Inflammatory macrophage treated with lipopolysaccharide for 1 hour (primary cell): ENCODE measurements at places on chromosomes 1 and 21.
A peak's percentile ranks its signal among the peaks of the same experiment; 100 is the strongest.

GRCh38 chr1:91556556-91556955 lies 55.9 kb downstream of the CDC7 start:
- no peak for DNase-seq

DNA sequence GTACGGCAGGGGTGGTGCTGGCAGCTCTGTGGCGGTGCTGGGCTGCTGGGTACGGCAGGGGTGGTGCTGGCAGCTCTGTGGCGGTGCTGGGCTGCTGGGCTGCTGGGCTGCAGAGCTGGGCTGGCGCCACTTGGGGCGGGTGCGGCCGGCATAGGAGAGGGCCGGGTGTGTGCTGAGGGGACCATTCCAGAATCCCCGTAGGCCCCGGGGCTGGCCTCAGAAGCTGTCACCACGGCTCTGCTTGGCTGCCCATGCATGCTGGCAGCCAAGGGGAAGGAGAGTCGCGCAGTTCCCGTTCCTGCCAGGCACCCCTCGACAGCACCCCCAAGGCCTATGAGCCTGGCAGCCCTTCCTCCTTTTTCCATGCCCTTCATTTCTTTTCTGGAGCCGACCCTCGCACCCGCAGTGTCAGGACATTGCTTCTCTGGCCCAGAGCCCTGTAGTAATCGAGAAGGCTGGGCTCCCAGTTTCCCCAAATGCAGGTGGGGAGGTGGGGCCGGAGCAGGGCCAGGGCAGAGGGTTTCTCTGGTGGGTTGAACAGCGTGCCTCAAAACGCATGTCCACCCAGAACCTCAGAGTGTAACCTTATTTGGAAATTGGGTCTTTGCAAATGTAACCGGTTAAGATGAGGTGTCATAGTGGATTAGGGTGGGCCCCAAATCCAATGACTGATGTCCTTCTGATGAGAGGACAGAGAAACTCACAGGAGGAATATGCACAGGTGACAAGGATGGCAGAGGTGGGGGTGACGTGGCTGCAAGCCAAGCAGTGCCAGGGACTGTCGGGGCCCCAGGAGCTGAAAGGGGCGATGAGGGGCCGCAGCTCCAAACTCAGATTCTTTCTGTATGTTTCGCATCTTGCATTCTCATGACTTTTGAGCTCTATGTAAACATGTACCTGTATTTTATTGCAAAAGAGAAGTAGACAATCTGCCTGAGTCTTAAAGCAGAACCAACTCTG lies 71.0 kb upstream of the ACTRT2 start:
- DNase-seq = no peak

DNA sequence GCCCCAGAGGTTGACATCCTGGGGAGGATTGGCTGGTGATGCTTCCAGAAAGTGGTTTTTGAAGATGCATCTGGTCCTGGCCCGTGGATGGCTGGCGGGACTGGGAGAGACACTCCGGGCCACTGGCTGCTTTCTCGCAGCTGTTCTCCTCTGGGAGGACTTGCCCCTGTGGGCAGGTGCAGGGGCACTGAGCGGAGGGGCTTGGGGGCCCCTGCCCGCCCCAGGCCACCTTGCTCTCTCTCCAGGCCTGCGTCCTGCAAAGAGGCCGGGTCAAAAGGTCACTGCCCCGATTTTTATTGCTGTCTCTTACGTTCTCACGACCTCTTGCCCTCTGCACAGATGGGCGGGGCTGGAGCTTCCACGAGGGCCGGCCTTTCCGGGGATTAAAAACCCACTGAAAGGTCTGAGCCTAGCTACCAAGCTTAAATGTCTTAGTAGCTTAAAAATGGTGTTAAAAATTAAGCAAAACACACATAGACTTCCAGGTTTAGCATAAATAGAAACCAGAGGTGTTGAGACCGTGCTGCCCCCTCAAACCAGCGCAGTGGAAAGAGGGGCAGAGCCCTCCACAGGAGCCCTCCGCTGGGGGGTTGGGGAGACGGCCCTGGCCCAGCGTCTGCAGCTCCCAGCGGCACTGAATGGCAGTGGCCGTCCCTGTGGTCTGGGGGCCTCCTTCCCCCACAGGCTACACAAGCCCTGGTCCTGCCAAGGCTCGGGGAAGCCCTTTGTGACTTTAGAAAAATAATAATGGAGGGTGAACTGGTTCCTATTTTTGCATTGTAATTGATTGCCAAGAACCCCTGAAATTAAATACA lies 43.9 kb downstream of the SKI start:
- DNase-seq = no peak

GRCh38 chr1:30005972-30006619 lies 717.3 kb downstream of the MATN1 start:
- DNase-seq = no peak

DNA sequence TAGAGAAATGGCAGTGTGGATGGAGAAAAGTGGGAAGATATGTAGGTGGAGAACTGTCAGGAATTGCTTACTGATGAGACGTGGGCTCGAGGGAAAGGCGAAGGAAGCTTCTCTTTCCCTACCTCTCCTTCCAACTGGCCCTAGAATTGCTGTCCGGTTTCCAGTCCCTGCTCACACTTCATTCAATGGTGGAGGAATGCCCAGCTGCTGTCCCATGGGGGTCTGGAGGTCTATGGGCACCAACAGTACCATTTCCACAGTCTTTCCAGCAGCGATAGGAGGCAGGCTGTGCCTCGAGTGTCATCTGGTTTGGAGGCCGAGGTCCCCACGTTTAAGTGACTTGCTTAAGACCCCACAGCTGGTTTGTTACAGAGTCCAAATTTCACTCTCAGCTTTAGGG lies 31.5 kb upstream of the CD1D start:
- DNase-seq = no peak

GRCh38 chr1:96482616-96483015 lies 239.0 kb upstream of the PTBP2 start:
- DNase-seq = no peak

- DNase-seq = no peak
Observed at GRCh38 chr1:73770109-73770905, 427.7 kb downstream of the LRRIQ3 start.

DNA sequence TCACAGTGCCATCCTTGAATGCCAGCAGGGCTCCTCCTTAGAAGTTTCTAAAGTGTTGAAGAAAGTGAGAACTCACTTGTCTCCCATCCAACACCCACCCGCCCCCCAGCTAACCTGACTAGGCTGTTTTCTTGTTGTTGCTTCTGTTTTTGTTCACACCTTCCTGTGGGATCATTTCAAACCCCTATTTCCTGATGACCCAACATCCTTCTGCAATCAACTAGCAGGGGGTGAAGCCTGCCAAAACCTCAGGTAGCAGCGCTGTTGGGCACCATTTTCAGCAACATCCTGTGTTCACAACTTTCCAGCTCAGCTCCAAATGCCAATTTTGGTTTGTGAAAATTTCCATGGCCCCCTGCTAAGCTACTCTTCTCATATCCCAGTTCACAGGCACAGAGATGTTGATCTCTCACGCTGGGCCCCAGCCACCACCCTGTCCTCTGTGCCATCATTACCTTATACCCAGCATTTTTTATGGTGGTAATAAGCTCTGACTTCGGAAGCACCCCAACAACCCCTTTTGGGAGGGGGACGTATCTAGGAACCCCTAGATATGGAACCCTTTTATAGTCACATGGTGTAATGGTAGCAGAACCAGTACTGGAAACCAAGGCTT lies 41.4 kb downstream of the CDC7 start:
- no peak for DNase-seq

DNA sequence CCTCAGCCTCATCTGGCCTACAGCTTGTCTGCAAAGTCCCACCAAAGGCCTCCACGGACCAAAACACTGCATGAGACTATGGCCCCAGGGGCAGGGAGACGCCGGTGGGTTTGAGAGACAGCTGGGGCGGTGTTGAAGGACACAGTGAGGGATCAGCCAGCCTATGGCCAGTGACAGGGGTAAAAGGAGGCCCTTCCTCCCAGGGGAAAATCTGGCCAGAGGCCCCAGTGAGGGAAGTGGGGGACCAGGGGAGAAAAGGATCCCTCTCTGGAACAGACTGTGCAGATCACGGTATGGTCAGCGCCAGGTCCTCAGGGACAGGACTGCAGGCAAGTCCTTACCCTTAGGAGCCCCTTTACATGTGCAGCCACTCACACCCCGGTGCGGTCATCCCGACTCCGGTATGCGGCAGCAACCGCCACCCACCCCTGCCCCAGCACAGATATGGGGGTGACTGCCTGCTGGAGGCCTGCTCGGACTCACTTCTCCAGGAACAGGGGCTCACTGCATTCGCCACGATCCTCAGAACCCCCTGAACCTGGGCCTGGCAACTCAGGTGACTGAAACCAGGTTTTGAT lies 1.3 kb downstream of the CERS2 start:
- no peak for DNase-seq

DNA sequence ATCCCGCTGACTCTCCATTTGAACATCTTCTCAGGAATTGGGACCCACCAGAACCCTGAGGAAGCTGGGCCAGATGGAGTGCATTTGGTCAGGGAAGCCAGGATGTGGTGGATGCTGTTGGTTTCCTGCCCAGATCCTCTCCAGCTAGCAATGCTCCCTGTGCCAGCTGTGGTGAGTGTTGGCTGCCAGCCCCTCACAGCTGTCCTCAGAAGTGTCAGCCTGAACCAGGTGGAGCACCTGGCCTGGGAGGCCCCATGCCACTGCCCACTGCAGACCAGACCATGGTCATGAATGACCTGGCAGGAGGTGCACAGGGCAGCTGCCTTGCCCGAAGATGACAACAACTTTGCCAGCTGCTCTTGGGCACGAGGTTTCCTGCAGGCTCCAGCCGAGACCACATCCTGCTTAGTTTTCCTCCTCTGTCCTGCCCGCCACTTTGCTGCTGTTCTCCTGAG lies 54.4 kb downstream of the PRSS38 start:
- no peak for DNase-seq

GRCh38 chr1:59705466-59706302 lies 109.1 kb upstream of the HOOK1 start:
- peak; percentile 96 for DNase-seq

DNA sequence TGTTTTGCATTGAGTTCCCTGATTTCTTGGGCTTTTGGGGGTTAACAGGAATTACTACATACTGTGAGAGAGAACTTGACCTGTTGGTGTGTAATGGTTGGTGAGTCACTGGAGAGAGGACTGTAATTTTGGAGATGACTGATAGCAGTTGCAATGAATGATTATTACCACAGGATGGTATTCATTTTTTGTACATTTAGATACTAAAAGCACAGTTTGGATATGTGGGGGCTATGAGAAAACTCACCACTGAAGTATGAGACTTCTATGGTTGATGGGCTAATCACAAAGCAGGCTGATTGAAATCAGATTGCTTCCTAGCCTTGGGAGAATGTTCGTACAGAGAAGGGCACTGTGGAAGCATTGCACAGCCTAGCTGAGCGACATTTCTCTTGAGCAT lies 1571.3 kb upstream of the PRMT6 start:
- no peak for DNase-seq

- DNase-seq = peak; percentile 11
Observed at GRCh38 chr1:183652547-183653461, at the start of gene APOBEC4. APOBEC4 (minus strand) TSS chr1:183653316; CDS start chr1:183648781, 4,535 bp downstream.

DNA sequence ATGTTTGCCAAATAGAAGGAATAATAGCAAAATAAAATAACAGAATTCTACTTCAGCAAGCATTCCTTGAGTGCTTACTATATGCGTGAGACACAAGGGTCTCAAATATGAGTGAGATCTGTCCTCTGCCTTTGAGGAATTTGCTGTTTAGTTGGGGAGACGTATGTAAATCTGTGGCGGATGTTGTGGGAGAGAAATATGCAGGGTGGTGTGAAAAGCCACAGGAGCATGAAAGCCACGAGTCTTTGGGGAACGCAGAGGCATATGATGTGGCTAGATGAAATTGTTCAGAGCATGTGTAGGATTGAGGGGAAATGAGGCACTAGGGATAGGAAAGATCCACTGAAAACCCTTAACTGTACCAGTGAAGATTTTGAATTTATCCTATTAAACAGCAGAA lies 244.4 kb downstream of the PBX1 start:
- no peak for DNase-seq

DNA sequence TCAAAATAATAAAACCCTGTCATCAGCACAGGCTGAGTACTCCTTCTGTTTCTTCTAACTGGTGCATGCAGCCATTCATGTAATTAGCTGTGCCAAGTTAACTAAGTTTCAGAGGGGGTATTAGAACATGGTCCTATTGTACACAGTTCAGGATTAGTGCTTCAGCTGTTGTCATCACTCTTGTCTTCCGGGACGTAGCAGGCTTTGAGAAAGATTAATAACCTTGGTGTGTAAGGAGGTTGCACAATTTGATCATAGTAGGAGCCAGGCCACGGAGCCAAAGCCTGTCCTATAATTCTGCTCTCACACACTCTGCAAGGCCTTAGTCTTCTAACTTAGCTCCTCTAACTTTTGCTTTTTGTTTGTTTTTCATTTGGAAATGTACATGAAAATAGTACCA lies 44.7 kb downstream of the PTGFRN start:
- no peak for DNase-seq

DNA sequence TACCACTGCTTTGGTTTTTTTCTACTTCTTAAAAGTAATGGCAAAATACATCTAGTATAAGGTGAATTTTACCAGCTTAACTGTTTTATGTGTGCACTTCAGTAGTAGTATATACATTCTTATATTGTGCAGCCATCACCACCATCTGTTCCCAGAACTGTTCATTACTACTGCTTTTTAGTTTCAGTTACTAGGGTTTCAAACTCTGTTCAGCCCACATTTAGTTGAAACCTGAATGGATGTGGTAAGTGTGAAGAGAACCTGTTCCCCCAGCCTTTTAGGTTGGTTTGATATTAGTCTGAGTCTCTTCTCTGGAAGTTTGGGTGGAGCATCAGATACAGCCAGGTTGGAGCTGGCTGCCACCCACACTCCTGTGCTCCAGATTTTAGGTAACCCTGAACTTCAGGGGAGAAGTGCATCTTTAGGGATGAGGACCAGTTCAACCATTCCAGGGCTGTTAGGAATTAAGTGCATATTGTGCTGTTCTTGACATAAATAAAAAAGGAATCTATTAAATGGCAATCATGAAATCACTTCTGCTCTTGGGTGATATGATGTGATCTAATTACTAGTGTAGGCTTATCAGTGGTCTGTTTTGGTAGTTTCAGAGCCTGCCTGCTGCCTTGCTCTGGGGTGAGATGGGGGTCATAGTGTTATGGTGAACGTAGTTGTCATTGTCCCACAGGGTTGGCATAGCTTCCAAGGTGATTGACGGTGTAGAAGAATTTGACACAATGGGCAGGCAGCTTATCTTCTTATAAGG lies 32.1 kb downstream of the URB2 start:
- DNase-seq = no peak

DNA sequence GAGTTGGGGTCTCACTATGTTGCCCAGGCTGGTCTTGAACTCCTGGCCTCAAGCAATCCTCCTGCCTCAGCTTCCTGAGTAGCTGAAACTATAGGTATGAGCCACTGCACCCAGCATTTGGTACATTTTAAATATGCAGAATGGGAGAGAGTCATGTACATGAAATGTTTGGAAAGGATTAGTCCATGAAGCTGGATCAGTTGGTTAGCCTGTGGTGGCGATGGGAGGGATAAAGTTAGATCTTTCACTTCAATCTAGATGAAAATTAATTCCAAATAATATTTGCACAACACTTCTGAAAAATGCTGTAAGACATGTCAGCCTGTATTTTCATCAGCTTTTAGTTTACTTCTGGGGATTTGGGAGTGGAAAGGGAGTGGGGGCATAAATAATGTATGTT lies 188.9 kb downstream of the HUNK start:
- DNase-seq = no peak
